ENCODE measurements at places on chromosomes 3 and 15.

DNA sequence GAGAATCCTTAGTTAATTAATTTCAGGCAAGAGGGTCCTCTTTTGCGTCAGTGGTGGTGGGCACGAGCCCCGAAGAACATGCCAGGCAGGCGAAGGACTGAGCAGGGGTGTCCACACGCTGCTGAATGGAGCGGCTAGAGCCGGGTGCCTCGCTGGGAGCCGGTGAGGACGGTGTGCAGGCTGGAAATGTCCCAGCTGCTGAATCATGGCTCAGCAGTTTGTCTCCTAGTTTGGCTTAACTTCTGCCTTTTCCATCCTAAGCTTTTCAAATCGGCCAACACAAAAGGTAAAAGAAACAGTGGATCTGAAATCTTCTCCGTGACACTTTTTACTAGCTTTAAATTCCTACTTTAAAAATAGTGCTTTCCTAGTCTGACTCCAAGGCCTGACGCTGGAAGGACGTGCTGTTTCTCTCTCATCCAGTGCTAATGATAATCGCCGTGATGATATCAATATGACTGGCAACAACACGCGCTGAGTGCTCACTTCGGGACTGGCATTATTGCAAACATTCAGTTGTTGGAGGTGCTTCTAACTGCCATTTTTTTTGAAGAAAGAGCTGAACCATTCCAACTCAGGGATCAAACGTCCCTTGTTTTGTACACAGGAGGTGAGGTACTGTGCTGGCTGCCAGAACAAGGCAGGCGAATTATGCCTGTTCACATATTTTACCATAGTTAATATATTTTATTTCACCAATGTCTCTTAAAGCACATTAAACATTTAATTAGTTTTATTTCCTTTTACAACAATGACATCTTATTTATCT is 19.8 kb downstream of the PCSK6 start:
- DNase-seq: no peak

- no peak for DNase-seq
Measured at GRCh38 chr3:60250206-60250605, 1001.0 kb downstream of the FHIT start.

DNA sequence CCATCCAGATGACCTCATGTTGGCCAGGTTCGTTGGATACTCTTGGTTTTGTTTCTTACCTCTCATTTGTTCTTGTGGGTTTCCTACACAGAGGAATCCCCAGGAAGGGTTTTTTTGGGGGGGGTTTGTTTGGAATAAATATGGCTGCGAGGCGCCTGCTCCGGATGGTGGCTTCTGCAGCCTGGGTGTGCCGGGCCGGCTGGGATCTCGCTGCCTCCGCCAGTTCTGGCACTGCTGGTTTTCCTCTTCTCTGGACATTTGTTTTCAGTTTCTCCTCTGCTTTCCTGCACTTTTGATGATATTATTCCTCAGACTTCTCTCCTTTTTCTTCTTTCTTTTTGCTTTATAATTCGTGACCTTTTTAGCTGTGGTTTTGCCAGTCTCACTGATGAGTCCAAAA is 187.4 kb downstream of the OR4M2 start:
- no peak for DNase-seq

DNA sequence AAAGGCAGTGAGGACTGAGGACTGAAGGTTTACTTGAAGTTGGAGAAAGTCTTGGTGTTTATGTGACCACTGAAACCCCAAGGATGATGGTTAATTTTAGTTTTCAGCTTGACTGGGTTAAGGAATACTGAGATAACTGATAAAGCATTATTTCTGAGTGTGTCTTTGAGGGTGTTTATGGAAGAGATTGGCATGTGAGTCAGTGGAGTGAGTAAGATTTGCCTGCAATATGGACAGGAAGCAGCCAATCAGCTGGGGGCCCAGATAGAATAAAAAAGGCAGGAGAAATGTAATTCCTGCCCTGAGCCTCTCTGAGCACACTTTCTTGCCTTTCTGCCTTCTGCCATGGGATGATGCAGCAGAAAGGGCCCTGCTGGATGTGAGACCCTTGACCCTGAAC is 92.4 kb downstream of the KBTBD8 start:
- DNase-seq: no peak

- no peak for DNase-seq
Measured at GRCh38 chr15:61890106-61890505, 170.1 kb downstream of the VPS13C start.

DNA sequence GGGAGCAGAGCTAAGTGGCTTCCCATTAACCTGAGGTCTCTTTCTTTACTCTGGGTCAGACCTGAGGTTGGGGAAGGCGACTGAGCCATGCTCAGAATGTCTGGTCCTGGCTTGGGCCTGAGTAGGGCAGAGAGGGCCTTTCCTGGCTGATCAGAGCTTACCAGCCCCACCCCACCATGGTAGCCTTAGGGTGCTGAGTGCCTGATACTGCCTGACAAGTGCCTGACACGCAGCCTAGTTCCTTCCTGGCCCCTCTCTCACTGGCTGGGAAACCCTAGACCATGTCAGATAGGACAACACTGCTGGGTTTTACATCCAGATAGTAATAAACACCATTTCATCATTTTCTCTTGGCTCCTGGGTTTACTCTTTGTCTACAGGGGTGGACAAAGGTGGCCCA is 25.8 kb upstream of the DOCK3 start:
- no peak for DNase-seq

DNA sequence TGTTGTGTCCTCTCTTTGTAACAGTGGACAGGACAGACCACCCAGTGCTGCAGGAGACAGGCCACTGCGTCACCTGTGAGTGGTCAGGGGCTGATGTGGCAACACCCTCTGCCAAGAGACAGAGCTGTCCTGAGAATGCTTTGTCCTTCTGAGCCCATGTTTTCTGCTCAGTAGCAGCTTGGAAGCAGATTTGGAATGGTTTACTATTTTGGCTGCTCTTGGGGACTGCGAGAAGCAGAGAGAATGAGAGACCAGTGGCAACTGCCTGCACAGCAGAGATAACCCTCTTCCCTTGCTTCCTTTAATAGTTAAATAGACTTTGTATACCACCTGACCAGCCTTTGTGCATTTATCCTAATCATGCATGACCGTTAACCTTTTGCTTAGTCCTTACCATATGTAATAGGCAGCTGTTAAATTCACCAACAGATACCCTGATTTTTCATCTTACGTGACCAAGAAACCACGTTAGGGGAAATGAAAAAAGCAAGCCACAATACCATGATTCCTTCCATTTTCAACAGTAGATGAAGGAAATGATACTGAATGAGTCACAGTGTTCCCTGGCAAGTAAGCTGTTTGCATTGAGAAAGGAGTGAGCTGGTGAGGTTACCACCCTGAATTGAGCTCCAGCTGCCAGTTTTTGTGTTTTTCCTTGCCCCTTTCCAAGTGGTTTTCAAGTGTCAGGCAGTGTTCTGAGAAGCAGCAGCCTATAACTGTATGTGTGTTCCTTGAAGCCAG is 35.5 kb downstream of the B3GALNT1 start:
- DNase-seq: no peak

DNA sequence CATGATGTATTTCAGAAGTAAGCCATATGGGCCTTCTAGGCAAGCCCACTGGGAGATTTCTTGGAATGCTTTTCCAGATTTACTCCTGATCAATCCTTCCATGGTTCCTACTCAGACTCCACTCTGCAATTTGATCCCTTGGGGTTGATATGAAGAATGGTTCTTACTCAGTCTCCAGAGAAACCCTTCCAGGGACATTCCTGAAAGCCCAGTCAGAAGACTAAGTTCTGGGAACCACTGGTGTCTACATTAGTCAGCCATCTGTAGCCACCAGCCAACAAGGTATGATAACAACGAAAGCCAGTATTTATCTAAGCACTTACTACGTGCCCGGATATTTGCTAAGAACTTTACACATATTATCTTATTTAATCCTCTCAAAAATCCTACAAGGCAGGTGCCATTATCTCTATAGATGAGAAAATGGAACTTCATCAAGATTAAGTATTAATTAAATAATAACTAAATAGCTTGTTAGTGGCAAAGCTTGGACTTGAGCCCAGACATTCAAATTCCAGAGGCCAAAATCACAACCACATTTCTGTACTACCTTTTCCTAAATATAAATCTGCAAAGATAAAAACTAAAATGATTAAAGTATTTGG is 32.7 kb downstream of the ZNF385D start:
- no peak for DNase-seq

GRCh38 chr3:171115667-171116066 is 89.1 kb upstream of the SLC2A2 start:
- DNase-seq: no peak

- DNase-seq: no peak
Measured at GRCh38 chr3:190701096-190701532, 161.4 kb downstream of the GMNC start.

DNA sequence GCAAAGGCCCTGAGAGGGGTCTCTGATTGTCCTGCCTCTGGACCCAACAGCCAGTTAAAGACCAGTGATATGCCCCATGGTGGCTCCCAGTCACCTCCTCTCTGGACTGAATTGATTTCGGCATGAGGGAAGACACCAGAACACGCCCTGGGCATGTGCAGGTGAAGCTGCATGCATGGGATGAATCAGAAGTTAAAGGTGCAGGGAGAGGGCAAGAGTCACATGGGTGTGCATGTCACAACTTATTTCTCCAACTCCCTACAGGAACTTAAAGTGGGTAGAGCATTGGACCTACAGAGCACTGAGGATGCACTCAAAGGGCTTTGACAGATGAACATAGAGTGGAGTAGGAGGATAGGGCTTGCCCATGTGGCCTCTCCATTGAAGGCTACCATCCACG is 16.9 kb upstream of the RHCG start:
- no peak for DNase-seq

DNA sequence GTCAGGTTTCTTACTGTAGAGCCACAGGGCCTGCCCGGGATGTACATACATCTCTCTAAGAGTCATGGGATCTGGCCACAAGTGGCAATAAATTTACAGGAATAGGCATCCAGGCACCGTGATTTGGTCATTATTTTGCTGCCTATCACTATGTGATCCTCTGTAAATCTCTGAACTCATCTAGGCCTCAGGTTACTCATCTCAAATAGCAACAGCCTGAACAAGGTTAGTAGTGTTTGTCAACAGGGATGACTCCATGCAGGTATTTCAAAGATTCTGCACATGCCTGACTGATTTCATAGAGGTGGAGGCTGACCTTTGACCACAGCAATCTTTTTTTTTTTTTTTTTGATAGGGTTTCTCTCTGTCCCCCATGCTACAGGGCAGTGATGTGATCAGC is 88.8 kb upstream of the TBL1XR1 start:
- DNase-seq: no peak

- DNase-seq: no peak
Measured at GRCh38 chr15:77803487-77803886, 170.8 kb upstream of the LINGO1 start.

- DNase-seq: no peak
Measured at GRCh38 chr15:43939070-43939469, 112.3 kb downstream of the WDR76 start.

- DNase-seq: no peak
Measured at GRCh38 chr3:187735383-187735782, 9.9 kb downstream of the BCL6 start.

- no peak for DNase-seq
Measured at GRCh38 chr3:185820973-185821758, 3.7 kb downstream of the IGF2BP2 start.

DNA sequence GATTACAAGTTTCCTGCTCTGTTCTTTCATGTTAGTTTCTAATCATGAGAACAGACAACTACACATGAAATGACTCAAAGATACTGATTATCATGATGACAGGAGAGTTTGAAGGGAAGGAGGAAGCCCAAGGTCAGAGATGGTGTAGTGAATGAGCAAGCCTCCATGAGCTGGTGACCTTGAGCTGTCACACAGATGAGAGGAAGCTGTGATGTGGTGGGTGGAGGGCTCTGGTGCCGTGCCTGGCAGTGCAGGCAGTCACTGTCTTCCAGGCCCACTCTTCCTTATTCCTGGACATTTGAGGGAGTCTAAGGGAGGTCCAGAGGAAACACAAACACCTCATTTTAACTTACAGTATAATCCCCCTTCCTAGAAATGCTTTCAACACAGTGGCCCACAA is 133.4 kb upstream of the ROPN1 start:
- DNase-seq: no peak

DNA sequence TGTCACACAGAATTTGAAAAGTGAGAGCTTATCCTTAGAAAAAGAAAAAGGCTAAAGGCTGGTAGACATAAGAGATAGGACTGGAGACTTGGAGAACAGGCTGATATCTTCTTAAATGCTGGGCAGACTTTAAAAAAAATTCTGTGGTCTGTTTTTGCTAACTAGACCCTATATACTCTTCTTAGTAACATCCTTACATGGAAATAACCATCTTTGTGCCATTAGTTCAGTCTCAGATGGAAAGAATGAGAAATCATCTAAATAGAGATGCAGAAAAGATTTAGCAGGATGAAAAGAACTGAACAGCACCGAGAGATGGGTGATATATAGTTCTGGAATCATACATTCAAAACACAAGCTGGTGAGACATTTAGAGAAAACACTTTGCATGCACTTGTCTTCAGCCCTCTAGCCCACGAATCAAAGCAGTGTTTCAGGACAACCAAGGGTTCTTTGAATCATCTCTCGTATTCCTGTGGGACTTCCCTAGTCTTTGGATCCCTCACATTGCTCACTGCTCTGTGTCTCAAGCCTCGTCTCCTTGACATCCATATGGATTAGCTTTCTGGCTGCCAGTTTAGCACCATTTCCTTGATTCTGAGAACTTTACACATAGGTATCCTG is 93.0 kb upstream of the LYSMD4 start:
- DNase-seq: no peak

DNA sequence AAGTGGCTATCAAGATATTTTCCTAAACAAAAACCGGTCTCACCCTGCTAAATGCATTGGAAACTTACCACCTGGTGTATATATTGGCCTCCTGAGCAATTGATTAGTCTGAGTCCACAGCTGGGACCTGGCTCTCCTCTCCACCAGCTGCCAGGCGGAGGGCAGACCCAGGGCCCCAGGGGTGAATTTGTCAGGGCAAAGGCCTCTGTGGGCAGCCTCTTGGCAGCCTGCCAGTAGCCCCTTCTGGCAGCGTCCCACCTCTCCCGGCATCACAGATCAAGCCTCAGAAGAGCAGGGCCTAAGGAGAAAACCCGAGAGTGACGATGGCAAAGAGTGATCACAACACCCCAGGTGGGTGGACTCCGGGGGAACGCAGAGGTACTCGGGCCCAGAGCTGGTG is 43.0 kb upstream of the IDH2 start:
- no peak for DNase-seq

DNA sequence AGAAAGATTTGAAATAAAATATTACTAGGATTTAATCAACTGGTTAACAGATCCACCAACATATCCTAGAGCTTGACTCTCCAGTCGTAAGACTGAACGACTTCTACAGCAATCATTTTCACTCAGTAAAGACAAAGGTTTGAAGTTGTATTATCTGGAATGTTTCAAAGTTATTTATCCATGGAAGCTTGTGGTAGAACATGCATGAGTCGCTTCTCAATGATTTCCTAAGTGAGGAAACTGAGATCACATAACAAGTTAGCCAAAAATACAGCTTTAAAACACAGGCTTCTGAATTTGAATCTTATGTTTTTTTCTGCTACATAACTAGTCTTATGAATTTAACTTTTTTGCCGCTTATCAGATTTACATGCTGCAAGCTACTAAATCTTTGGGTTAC is 241.8 kb downstream of the FOXP1 start:
- no peak for DNase-seq

GRCh38 chr3:141542989-141543388 is 56.2 kb downstream of the RASA2 start:
- no peak for DNase-seq

All from CD8-positive, alpha-beta T cell (primary cell).